ENCODE measurements at places on chromosomes 6 and 20.

DNA sequence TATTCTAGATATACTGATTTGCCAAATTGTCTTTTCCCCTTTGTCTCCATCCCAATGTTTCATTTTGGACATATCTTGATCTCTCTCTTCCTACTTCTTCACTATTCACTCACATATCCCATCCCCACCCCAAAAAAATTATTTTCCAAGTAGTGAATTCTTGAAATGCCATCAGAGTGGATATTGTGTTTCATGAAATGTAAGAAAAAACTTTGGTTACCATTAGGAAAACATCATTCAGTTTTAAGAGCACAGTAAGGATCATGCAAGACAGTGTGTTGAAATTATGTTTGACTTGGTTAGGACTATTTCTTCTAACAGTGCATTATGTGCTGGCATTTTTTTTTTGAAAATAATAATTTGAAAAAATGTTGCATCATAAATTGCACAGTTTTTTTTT, 5.7 kb downstream of the RSPO3 start:
- no peak for DNase-seq

- DNase-seq: no peak
Measured at GRCh38 chr6:151160929-151161757, 78.6 kb upstream of the AKAP12 start.

- DNase-seq: peak; percentile 79
Measured at GRCh38 chr6:44730771-44731391, 343.4 kb downstream of the CDC5L start.

DNA sequence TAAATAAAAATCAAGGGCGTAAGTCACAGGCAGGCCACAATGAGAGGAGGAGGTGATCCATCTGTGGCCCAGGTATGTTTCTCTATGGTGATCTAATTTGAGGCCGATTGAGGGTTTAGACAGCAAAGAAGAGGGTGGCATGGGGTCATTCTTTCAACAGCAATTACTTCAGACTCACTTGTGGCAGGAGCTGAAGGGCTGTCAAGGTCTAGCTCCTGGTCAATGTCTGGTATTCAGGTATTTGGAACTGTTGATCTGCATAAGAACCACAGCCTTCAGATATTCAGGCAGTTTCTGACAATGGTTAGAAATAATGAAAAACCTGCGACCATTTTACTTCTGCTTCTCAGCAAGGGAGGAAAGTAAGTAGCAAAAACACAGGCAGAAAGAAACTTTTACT, 259.6 kb downstream of the FOXC1 start:
- no peak for DNase-seq

DNA sequence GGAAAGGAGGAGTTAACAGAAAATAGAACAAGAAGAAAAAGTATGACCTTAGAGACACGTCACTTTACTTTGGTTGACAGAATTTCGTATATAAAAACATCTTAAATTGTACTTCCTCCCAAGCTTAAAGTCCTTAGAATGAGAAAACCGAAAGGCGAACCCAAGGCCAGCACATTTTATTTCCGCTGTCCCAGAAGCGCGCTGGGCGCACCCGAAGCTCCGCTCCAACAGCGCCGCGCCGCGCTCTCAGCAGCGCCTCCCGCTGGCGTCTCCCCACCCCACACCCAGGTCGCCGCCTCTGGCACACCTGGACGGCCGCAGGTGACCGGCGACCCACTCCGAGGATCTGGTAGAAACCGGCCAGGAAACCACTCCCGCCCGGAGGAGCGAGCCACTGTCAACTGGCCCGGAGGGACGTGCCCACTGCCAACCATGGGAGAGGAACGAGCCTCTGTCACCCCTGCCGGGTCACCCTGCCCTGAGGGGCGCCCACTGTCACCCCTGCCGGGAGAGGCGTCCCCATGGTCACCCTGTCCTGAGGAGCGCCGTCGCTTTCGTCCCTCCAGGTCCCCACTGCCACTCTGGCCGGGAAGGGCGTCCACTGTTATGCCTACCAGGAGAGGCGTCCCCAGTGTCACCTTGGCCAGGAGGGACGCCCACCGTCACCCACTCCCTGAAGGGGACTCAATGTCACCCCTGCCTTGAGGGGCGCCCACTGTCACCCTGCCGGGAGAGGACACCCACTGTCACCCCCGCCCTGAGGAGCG, 824 bp downstream of the MPC1 start:
- peak; percentile 19 for DNase-seq

DNA sequence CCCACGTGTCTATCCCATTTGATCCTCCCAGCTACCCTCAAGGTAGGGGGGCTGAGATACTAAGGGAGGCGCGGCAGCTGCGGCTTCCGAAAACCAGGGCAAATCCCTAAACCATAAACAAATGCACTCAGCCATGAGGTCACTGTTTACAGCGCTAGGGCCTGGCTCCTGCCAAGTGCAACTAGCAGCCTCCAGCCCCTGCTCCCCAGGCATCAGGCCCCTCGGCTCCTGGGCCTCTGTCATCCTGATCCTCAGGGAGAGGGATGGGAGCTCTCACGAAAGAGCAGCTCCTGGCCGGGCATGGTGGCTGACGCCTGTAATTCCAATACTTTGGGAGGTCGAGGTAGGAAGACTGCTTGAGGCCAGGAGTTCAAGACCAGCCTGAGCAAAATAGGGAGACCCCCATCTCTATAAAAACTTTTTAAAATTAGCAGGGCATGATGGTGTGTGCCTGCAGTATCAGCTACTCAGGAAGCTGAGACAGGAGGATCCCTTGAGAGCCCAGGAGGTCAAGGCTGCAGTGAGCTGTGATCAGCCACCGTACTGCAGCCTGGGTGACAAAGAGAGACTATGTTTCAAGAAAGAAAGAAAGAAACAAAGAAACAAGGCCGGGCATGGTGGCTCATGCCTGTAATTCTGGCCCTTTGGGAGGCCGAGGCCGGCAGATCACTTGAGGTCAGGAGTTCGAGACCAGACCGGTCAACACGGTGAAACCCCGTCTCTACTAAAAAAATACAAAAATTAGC, 42.5 kb upstream of the TLDC2 start:
- DNase-seq: peak; percentile 27
